ENCODE measurements at places on chromosomes 16 and 17.

DNA sequence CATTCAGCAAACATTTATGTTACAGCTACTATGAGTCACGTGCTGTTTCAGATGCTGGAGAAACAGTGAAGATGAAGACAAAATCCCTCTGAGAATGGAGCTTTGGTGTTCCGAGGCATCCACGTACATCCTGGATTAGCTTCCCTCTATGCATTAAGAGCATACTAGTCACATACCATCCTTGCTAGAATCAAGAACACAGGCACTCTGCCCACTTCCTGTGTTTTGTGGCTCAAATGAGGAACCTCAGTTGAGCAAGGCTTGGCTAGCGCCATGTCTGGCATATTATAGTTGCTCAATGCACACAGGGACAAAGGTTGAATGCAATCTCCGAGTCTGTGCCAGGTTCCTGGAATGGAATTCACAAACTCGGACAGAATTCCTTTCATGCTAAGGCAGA, 297.5 kb downstream of the XYLT1 start:
- DNase-seq, result no peak

DNA sequence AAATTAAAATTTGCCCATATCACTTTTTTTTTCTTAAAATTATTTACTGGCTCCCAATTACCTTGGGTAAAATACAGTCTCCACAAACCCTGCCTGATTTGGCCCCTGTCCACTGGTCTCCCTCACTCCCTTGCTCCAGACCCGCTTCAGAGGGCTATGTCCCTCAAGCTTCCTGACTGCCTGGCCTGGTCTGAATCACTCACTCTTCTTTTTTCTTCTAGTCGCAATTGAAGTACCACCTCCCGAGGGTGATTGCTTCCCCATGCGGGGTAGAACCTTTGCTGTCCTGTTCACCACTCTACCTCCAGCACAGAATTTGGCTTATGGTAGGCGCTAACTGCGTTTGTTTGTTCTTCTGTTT, 598 bp upstream of the PGAP3 start:
- DNase-seq, result no peak

GRCh38 chr17:9900044-9900594, 5.0 kb downstream of the RCVRN start:
- DNase-seq, result no peak

GRCh38 chr16:80480664-80481063, 60.1 kb upstream of the DYNLRB2 start:
- no peak for DNase-seq

- peak; percentile 14 for DNase-seq
These were observed 935 bp downstream of the USP32 start for GRCh38 chr17:60390925-60391470.

GRCh38 chr17:38428112-38428642, at the start of gene ARHGAP23:
TSS of gene ARHGAP23 (plus strand) at chr17:38428464. CDS start at chr17:38428486, 22 bp downstream.
- DNase-seq, result peak; percentile 31

DNA sequence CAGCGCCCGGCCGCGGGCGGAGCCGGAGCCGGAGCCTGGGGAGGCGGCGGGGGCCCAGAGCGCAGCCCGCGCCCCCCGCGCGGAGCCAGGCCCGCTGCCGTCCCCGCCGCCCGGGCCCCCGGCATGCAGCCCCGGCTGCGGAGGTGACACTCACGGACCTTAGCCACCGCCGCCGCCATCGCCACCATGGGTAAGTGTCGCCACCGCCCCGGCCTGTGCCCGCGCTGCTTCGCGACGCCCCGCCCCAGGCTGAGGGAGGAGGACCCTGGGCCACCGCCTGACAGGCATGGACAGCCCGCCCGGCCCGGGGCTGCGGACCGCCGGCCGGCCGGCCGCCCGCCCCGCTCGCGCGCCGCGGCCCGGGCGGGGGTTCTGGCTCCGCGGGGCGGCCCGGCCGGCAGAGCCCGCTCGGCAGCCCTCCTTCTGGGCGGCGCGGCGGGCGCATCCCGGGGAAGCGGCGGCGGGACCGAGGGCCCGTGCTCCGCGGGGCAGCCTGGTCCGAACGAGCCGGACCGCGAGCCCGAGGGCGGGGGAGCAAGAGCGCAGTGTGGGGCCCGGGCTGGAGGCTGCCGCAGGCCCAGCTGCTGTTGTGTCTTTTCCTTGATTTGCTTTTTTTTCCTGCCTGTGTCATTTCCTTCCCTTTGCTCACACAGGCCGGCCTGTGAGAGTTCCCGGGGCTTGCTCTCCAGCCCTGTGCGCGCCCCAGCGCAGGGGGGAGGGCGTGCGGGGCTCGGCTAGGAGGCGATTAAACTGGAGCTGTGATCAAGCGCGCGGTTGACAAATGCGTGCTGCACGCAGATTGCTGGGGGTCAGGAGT, 565 bp downstream of the MAP3K3 start:
- peak; percentile 72 for DNase-seq

DNA sequence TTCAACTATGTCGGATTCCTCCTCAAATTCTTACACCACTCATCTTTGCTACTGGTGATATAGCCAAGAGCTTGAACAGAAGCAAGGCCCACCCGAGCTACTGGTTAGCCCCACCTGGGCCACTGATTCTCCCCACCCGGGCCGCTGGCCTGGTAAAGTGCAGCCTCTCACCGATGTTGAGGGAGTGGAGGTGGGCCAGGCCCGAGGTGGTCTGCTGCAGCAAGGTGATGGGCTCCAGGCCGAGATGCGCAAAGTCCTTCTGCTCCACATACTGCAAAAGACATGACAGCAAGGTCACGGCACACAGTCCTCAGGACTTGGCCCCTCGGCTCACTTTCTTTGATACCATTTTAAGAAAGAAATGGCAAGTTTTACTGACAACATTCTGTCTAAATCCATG, 32.7 kb upstream of the ICAM2 start:
- no peak for DNase-seq

DNA sequence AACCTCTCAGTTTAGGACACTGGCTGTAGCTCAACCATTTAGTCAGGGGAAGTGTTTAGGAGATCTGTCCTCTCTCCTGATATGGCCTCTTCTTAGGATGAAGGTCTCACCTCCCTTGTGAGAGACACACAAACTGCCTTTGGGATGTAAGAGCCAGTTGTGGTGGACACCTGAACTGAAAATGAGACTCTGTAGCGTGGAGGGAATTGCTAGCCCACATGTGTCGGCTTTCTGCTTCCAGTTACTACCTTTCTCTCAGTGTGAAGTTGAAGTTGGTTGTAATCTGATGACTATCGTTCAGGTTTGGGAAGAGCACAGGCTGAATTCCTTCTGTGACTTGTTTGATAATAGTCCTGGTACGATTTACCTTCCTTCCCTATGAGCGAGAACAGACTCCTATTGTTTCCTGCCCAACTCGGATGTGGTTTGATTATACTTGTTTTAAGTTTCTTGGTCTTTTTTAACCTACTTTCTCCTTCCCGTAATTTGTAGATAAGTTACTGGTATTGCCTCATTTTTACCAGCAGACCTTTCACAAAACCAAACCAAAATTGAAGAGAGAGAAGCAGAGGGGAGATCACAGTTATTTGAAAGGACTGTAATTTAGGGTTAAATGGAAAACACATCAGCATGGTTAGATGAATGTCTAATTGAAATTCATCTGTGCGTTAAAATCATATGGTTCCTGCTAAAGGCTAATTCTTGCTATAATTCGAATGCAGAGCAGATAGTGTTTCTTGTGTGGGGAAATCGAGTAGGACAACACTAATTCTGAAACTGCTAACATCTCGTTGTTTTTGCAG, 43.2 kb downstream of the CLEC16A start:
- peak; percentile 26 for DNase-seq

DNA sequence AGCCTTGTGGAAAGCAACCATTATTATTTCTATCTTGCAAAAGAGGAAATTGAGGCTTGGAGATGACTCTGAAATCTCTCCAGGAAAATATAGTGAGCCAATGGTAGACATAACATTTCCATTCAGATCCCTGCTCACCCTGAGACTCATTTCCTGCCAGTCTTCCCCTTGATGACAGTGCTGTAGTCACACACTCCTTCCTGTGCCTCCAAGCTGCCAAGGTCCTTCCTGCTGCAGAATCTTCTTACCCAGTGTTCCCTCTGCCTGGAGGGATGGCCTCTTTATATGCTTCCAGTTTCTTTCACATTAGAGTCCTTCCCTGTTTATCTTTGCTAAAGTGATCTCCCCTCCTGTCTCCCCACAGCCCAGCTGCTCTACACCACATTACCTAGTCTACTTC, 648.1 kb downstream of the TOX3 start:
- no peak for DNase-seq

- no peak for DNase-seq
These were observed 47.2 kb downstream of the PDPK1 start for GRCh38 chr16:2584729-2585650.

DNA sequence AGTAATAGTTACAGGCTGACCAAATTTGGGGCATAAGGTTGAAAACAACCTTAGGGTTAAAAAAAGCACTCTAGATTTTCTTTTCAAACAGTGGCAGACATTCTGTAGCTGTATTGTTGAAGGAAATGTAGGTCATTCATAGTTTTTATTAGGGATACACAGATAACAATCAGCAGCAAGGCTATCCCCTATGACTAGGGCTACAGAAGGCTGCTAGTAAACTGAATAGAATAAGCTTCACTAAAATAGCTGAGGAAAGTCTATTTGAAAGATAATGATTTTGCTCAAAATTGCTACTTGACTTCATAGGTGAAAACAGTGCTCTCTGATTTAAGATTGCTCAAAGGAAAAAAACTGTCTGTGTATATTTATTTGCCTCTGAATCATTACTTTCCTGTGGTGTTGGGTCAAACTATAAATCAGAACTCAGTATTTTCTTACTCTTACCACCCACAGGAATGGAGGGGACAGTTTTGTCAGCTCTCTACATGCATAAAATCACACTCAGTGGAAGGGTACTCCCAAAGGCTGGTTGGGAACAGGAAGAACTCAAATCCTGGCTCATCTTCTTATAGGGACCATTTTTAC, 24.8 kb downstream of the RPGRIP1L start:
- DNase-seq, result no peak

- DNase-seq, result peak; percentile 42
These were observed 20.6 kb upstream of the MAPT start for GRCh38 chr17:45873728-45874127.

GRCh38 chr16:15434425-15435215, at the start of gene BMERB1:
TSS of gene BMERB1 (plus strand) at chr16:15434588. CDS start at chr16:15434654, 66 bp downstream.
- peak; percentile 49 for DNase-seq

DNA sequence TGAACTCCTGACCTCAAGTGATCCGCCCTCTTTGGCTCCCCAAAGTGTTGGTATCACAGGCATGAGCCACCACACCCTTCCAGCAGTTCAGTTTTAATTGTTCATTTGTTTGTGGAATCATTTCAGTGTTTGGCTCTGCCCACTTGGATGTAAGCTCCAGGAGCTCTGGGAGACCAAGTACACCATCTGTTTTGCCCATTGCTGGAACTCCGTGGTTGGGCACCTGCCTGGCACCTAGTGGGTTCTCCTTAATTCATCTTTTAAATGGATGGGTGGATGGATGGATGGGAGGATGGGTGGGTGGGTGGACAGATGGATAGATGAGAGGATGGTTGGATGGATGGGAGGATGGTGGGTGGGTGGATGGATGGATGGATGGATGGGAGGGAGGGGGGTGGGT, 953 bp upstream of the NECAB2 start:
- DNase-seq, result no peak

GRCh38 chr16:67311607-67312488, 14.7 kb downstream of the KCTD19 start:
- DNase-seq, result peak; percentile 94

DNA sequence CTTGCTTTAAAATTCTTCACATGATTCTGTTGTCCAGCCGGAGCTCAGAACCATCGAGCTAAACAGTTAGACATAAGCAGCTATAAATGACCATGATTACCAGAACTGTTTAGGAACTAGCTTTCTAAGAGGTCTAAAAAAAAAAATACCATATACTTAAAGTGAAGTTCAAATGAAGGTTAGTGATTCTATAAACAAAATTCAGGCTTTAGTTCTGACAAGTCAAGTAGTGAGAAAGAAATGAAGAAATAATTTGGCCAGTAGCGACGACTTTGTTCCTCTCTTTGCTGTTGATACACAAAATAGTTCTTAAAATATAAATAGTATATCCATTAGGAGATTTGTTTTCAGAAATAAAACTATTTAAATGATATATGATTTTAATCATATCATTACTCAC, 27.7 kb downstream of the ABCA8 start:
- no peak for DNase-seq

GRCh38 chr16:73066927-73067670, 19.2 kb upstream of the ZFHX3 start:
- no peak for DNase-seq

DNA sequence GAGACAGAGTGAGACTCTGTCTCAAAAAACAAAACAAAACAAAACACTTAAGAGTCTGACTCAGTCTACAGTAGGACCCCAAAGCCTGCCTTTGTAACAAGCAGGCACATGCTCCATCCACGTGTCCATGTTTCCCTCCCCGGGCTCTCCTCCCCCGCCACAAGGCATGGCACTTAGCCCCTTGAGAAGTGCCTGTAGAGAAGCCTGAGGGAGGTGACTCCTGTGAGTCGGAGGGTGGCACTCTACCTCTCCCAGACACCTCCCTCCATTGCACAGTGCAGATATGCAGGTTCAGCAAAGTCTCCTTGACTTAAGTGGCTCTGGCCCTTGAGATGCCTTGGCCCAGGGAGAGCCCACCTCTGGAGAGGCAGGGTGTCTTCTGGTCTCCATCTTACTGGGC, 6.8 kb downstream of the FHOD1 start:
- DNase-seq, result no peak

- DNase-seq, result peak; percentile 29
These were observed at the start of gene RPRML for GRCh38 chr17:46979147-46979863. TSS of gene RPRML (minus strand) at chr17:46979253. CDS start at chr17:46979007, 246 bp downstream.

- no peak for DNase-seq
These were observed 1.0 kb upstream of the ANTKMT start for GRCh38 chr16:719815-720446.

- DNase-seq, result no peak
These were observed 5.8 kb upstream of the TNRC6A start for GRCh38 chr16:24723663-24724062.

DNA sequence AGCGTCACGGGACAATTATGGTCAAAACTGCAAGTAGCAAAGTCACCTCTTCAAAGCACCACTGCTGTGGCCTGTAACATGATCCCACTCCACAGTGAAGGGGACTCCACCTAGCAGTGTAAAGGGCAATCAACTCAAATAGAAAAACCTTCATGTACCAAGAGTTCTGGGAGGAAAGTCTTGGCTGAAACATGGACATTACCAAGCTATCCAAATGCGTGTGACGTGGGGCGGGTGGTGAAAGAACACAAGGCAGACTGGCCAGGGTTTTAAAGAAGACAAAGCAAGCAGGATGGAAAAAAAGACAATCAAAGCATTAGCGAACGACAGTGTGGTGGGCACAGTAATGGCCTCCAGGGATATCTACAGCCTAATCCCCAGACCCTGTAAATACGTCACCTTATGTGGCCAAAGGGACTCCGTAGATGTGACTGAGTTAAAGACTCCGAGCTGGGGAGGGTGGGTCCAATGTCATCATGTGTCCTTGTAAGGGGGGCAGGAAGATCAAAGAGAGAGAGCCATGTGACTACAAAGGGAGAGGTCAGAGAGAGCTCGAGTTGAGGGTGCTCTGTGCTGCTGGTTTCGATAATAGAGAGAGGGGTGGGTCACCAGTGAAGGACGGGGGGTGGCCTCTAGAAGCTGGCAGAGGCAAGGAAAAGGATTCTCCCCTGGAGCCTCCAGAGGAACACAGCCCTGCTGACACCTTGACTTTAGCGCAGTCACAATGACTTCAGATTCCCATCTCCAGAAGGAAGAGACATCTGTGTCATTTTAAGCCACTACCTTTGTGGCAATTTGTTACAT, 6.0 kb downstream of the HSDL1 start:
- peak; percentile 60 for DNase-seq
